ENCODE measurements at places on chromosomes 7 and 10. TPM values are rescaled to one million over a fixed set of nuclear protein-coding genes. Genes with fewer than 3 reads are reported as not detected.

GSAP gene
- total RNA-seq, result 9.3 TPM

HIBADH gene
- 14.4 TPM for total RNA-seq

CLIP2 gene
- total RNA-seq, result 3.8 TPM

RAPGEF5 gene
- 0.72 TPM for total RNA-seq

ZNF365 gene
- 0.58 TPM for total RNA-seq

MRPS24 gene
- total RNA-seq, result 72.7 TPM

PRPS1L1 gene
- total RNA-seq, result not detected

GOLGA7B gene
- total RNA-seq, result 10.8 TPM

ANKRD1 gene
- total RNA-seq, result not detected

LHFPL3 gene
- not detected for total RNA-seq

PTPRN2 gene
- 4.9 TPM for total RNA-seq

GIMAP4 gene
- total RNA-seq, result 285 TPM

SMARCD3 gene
- 12.6 TPM for total RNA-seq

CCDC136 gene
- 14.5 TPM for total RNA-seq

PARP12 gene
- total RNA-seq, result 125 TPM

DNA sequence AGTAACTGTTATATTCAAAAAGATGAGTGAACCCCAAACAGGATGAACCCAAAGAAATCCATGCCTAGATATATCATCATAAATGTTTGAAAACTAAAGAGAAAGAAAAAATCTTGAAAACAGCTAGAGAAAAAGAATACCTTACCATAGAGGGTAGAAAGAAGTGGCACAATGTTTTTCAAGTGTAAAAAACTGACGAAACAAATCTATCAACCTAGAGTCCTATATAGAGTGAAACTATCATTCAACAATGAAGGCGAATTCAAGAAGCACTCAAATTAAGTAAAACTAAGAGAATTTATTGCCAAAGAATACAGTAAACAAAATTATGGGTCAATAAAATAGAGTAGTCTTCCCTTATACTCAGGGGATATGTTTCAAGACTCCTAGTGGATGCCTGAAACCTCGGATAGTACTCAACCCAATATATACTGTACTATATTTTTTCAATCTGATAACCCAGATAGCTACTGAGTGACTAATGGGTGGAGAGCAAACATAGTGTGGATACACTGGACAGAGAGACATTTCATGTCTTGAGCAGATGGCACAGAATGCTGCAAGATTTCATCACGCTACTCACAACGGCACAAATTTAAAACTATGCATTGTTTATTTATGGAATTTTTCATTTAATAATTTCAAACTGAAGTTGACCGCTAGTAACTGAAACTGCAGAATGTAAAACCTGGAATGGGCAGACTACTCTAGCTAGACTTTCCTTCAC, 52.6 kb upstream of the TMEM106B start:
- H3K4me1 ChIP-seq, result peaks cover 4% of the 10 kb centered on the region
- no peaks in the 10 kb centered on the region for H3K36me3 ChIP-seq
- DNase-seq, result no peak
- peaks cover 8% of the 10 kb centered on the region for H3K27me3 ChIP-seq
- H3K27ac ChIP-seq, result no peak overlapping the region
- no peak overlapping the region for H3K4me3 ChIP-seq

GRCh38 chr10:74079936-74080590, 70.6 kb downstream of the AP3M1 start:
- H3K27me3 ChIP-seq, result no peaks in the 10 kb centered on the region
- DNase-seq, result no peak
- no peak overlapping the region for H3K4me3 ChIP-seq
- peaks cover 26% of the 10 kb centered on the region for H3K4me1 ChIP-seq
- H3K36me3 ChIP-seq, result peaks cover 8% of the 10 kb centered on the region

DNA sequence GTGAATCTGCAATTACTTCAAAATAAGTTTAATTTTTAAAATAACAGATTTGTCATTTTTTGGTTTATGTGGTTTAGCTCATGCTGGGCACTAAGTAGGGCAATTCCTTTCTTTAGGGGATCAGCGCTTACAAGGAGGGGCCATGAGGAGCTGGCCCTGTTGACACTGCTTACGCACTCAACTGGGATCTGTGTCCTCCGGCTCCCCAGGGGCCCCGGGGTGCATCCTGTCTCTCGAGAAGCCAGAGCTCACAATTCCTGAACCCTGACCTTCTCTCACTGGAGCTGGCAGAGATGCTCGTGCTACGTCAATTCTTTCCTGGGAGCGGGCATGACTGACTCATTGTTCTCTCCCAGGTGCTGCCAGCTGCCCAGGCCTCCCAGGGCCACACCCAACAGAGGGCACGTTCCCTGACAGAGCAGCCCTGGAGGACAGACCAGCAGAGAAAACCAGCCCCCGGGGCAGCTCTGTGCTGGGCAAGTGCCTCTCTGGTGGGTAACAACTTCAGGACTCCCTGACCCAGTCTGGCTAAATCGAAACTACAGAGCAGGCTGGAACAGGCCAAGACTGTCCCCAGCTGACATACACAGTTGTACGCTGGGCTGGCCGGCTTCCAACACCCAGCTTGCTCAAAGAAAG, 36.8 kb downstream of the CTBP2 start:
- DNase-seq, result no peak
- H3K27ac ChIP-seq, result no peak overlapping the region
- H3K27me3 ChIP-seq, result peaks cover 4% of the 10 kb centered on the region
- no peaks in the 10 kb centered on the region for H3K36me3 ChIP-seq
- no peak overlapping the region for H3K4me3 ChIP-seq

GRCh38 chr10:68166871-68167585, 57.7 kb downstream of the MYPN start:
- no peak overlapping the region for H3K27ac ChIP-seq
- DNase-seq, result no peak
- peaks cover 5% of the 10 kb centered on the region for H3K27me3 ChIP-seq
- H3K4me3 ChIP-seq, result no peak overlapping the region

GRCh38 chr10:43904301-43904700, 255.6 kb upstream of the ZNF32 start:
- H3K36me3 ChIP-seq, result no peaks in the 10 kb centered on the region
- no peak overlapping the region for H3K4me3 ChIP-seq
- peaks cover 18% of the 10 kb centered on the region for H3K27me3 ChIP-seq
- H3K4me1 ChIP-seq, result no peaks in the 10 kb centered on the region
- no peak for DNase-seq
- H3K27ac ChIP-seq, result no peak overlapping the region

DNA sequence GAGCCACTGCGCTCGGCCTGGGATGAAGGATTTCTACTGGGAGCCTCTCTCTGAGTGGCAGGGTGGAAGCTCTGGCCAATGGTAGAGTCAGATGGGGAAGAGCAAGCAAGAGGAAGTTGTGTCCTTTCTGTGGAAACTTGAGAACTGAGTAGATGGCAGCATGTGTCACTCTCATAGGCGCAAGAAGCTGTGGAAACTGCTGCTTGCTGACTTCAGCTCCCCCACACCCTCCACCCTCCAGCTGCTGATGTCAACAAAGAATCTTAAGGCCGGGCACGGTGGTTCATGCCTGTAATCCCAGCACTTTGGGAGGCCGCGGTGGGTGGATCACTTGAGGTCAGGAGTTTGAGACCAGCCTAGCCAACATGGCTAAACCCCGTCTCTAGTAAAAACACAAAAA, 39.8 kb upstream of the SRGN start:
- H3K4me1 ChIP-seq, result peaks cover 43% of the 10 kb centered on the region
- no peaks in the 10 kb centered on the region for H3K27me3 ChIP-seq
- H3K36me3 ChIP-seq, result no peaks in the 10 kb centered on the region
- DNase-seq, result no peak
- no peak overlapping the region for H3K27ac ChIP-seq

GRCh38 chr7:15669443-15670090, 16.9 kb downstream of the MEOX2 start:
- DNase-seq, result no peak
- no peak overlapping the region for H3K27ac ChIP-seq
- no peak overlapping the region for H3K4me3 ChIP-seq
- no peaks in the 10 kb centered on the region for H3K36me3 ChIP-seq
- H3K4me1 ChIP-seq, result no peaks in the 10 kb centered on the region
- no peaks in the 10 kb centered on the region for H3K27me3 ChIP-seq

DNA sequence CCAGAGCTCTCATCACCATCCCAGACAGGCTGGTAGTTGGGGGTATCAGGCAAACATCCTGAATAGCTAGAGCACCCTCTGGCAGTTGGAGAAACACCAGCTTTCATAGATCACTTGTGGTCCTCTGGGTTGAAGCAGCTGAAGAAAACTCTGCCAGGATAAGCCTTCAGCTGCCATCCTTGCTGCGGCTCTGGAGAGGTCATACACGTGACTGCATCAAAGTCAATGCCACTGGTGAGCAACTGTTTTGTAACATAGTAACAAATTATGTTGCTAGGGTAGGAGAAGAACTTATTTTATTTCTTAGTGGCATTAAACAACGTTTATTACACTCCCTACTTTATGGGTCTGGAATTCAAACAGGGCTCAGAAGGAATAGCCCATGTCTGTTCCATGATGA, 19.2 kb upstream of the PANK1 start:
- H3K27me3 ChIP-seq, result peaks cover 22% of the 10 kb centered on the region
- no peak overlapping the region for H3K4me3 ChIP-seq
- no peaks in the 10 kb centered on the region for H3K4me1 ChIP-seq
- no peaks in the 10 kb centered on the region for H3K36me3 ChIP-seq

DNA sequence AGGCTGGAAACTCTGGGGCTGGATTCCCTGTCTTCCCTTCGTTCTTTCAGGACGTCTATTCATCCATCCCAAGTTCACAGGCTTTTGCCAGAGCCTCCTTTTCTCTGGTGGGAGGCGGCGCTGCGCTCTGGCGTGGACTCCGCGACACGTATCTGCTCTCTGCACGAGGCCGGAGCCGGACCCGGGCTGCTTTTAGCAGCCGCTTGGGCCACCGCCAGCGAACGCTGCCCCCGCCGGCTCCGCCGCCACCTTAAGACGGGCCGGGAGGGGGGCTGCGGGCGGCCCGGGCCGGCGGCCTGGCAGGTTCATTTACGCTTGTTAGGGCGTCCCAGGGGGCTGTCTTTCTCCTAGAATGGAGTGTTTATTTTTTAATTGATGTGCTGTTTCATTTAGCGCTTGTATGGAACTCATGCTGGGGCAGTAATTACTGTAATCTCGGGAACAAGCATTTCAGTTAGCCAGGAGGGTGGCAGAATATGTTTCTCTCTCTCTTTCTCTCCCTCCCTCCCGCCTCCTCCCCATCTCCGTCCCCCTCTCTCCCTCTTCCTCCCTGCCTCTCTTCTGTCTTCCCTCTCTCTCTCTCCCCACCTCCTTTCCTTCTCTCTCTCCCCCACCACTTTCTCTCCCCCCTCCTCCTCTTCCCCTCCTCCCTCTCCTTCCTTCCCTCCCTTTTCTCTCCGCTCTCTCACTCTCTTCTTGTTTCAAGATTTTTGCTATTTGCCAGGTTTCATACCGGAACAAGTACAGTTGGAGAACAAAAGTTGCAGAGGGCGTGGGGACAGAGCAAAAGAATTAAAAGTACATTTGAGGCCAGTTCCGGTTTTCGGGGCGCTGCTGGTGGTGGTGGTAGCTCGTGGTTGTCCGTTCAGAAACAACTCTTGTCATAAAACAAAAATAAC, 1.3 kb upstream of the FZD8 start:
- peaks cover 9% of the 10 kb centered on the region for H3K4me1 ChIP-seq
- H3K27ac ChIP-seq, result no peak overlapping the region
- peak; percentile 43 for DNase-seq
- no peaks in the 10 kb centered on the region for H3K36me3 ChIP-seq
- H3K4me3 ChIP-seq, result peak overlapping the region; percentile 81
- peaks cover 63% of the 10 kb centered on the region for H3K27me3 ChIP-seq

- H3K4me1 ChIP-seq, result no peaks in the 10 kb centered on the region
- no peak for DNase-seq
- no peaks in the 10 kb centered on the region for H3K36me3 ChIP-seq
- H3K4me3 ChIP-seq, result no peak overlapping the region
Measured at GRCh38 chr7:95141755-95142154, 182.6 kb downstream of the PON1 start.

DNA sequence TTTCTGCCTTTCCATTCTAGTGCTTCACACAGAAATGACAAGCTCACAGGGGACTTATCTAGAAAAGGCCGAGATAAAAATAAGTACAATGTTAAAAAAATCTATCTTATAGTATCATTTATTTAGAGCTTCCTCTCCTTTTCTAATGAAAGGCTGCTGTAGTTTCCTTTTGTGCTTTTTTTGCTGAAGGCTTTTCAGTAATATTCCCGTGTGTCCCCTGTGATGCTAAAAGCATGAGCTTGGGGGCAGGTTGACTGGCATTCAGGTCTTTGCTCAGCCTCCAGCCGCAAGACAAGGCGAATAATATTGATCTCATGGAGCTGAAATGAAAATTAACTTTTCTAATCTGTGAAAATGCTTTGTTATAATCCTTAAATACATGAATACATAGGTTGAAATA, 143.0 kb downstream of the ST7 start:
- DNase-seq, result no peak
- peaks cover 6% of the 10 kb centered on the region for H3K36me3 ChIP-seq
- H3K27me3 ChIP-seq, result no peaks in the 10 kb centered on the region
- H3K4me3 ChIP-seq, result no peak overlapping the region
- peaks cover 10% of the 10 kb centered on the region for H3K4me1 ChIP-seq

- H3K27ac ChIP-seq, result no peak overlapping the region
- H3K4me3 ChIP-seq, result no peak overlapping the region
- no peaks in the 10 kb centered on the region for H3K4me1 ChIP-seq
- H3K27me3 ChIP-seq, result peaks cover 2% of the 10 kb centered on the region
- H3K36me3 ChIP-seq, result no peaks in the 10 kb centered on the region
Measured at GRCh38 chr10:34729619-34730018, 85.5 kb downstream of the PARD3 start.

- no peaks in the 10 kb centered on the region for H3K27me3 ChIP-seq
- no peaks in the 10 kb centered on the region for H3K4me1 ChIP-seq
- no peak overlapping the region for H3K4me3 ChIP-seq
- H3K36me3 ChIP-seq, result no peaks in the 10 kb centered on the region
- no peak for DNase-seq
- no peak overlapping the region for H3K27ac ChIP-seq
Measured at GRCh38 chr7:64098-64915, 128.1 kb upstream of the FAM20C start.

GRCh38 chr10:58393317-58393716, 8.1 kb downstream of the TFAM start:
- DNase-seq, result no peak
- no peak overlapping the region for H3K27ac ChIP-seq
- no peaks in the 10 kb centered on the region for H3K27me3 ChIP-seq
- peaks cover 28% of the 10 kb centered on the region for H3K36me3 ChIP-seq
- H3K4me1 ChIP-seq, result peaks cover 8% of the 10 kb centered on the region

GRCh38 chr7:155660758-155661093, 16.3 kb downstream of the RBM33 start:
- no peak overlapping the region for H3K27ac ChIP-seq
- peaks cover 26% of the 10 kb centered on the region for H3K36me3 ChIP-seq
- H3K4me3 ChIP-seq, result no peak overlapping the region
- no peak for DNase-seq
- H3K4me1 ChIP-seq, result peaks cover 45% of the 10 kb centered on the region

DNA sequence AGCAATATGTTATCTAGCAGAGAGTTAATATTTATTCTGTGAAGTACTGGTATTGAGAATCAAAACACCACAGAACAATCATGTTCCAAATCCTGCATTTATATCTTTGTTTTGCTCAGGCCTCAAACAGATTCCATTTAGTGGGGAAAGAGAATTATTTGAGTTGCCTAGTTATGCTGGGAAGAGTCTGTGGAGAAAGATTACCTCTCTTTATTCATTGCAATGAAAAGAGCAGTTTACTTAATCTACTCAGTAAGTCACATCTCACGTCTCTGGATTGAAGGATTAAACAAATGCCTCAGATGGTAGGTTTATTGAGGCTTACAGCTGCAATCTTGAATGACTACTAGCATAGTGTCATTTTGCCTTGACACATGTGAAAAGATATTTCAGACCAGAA, 76.4 kb downstream of the RUNDC3B start:
- H3K4me3 ChIP-seq, result no peak overlapping the region
- no peak for DNase-seq
- no peak overlapping the region for H3K27ac ChIP-seq
- no peaks in the 10 kb centered on the region for H3K4me1 ChIP-seq
- H3K36me3 ChIP-seq, result no peaks in the 10 kb centered on the region

All from activated naive CD8-positive, alpha-beta T cell treated with anti-CD3 and anti-CD28 coated beads, Interleukin-2, amount 10 ng/mL, durations not matched to agents 7 days and 5 days (primary cell).